Activated CD4-positive, alpha-beta T cell treated with anti-CD3 and anti-CD28 coated beads, Interleukin-2, amount 50 U/mL, for 48 hours (primary cell): ENCODE measurements at places on chromosomes 1 and 21.

DNA sequence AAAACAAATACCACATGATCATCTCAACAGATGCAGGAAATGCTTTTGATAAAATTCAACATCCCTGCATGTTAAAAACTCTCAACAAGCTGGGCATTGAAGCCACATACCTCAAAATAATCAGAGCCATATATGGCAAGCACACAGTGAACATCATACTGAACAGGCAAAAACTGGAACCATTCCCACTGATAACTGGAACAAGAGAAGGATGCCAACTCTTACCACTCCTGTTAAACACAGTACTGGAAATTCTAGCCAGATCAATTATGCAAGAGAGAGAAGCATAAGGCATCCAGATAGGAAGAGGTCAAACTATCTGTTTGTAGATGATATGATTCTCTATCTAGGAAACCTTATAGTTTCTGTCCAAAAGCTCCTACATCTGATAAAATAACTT is 91.6 kb downstream of the DNAH14 start:
- DNase-seq: no peak

- no peak for DNase-seq
Measured at GRCh38 chr1:108897865-108898720, 21.3 kb downstream of the GPSM2 start.

DNA sequence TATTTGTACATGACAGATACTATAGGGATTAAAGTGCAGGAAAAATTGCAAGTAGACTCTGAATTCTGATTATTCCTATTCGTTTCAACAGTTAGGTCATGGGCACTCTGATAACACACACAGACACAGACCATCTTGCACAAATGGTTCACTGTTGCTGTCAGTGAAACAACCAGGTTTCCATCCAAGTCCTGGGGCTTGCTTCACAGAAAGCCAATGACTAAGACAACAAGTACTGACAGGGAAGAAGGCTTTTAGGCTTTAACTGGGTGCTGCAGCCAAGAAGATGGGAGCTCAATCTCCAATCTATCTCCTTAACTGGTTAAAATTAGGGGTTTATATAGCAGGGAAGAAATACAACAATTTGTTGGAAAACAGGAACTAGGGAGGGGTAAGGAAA is 57.6 kb downstream of the RIMS3 start:
- no peak for DNase-seq

DNA sequence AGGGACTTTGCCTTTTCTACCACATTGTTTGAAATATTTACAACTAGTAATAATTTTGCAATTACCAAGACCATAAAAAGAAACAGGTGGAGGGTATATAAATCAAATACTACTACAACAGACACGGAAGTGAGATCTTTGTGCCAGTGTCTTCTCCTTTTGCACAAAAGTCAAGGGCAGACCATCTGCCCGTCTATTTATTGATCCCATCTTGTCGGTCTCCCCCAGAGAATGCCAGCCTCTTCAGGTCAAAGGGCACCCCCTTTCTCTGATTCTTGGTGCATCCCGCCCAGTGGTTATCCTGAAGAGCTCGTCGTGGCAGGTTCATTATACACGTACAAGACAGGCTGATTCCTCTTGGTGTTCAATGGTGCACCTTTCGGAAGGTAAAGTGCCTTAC is 4.8 kb upstream of the PDE9A start:
- no peak for DNase-seq

DNA sequence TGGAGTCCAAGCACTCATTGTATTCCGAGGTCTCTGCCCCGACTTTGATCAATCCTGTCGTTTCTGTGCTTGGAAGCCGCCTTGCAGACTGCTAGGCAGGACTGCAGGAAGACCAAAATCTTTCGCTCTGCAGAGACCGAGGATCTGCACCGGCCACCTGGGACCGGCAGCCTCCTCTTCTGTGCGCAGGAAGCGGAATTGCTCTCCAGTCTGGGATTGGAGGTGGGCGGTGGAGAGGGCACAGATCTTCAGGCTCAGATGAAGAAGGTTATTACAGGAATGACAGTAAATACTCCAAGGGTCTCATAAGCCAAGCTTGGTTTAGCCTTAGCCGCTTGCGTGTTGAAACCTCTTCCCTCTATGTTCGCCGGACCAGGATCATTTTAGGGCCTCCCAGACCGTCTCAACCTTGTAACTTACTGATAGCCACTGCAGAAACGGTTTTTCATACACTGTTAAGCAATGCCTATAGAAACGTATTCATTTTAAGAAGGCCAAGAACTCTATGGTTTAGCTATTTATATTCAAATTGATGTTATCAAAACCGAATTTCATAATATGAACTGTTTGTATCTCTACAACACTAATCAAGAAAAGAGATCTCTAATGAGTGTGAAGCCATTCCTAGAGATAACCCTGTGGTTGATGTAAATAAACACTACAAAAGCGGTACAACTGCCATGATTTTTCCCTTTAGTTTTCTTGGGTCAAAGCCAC is 1.1 kb downstream of the MIA3 start:
- peak; percentile 25 for DNase-seq

GRCh38 chr1:210010161-210010560 is 72.1 kb downstream of the SYT14 start:
- DNase-seq: no peak

DNA sequence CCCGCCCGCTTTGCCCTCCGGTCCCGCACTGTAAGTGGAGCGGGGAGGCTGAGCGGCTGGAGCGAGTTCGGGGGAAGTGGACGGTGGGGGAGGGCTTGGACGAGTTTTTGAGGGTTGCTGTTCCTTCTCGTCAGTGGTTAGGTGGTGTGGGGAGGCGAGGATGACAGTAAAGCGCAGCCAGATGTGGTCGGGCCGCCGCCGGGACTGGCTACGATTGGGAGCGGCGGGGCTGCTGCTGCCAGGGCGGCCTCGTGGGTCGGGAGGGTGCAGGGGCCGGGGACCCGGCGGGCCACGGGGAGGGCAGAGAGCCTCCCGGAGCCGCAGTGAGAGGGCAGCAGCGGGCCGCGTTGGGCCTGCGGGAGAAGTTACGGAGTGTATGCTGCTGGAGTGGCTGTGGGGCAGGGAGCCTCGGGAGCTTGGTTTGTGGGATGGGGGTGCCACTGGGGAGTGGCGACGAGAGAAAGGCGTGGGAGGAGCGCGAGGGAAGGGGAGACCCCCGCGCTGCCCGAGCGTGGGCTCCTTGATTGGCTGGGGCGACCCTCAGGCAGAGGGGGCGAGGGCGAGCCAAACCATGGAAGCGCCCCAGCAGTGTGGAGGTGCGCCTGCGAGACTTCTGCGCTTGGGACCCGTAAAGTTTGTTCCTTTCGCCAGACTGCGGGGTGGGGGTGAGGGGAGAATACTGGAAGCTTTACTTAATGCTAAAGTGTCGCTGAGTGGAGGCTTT is 2.1 kb downstream of the ADGRL2 start:
- no peak for DNase-seq

DNA sequence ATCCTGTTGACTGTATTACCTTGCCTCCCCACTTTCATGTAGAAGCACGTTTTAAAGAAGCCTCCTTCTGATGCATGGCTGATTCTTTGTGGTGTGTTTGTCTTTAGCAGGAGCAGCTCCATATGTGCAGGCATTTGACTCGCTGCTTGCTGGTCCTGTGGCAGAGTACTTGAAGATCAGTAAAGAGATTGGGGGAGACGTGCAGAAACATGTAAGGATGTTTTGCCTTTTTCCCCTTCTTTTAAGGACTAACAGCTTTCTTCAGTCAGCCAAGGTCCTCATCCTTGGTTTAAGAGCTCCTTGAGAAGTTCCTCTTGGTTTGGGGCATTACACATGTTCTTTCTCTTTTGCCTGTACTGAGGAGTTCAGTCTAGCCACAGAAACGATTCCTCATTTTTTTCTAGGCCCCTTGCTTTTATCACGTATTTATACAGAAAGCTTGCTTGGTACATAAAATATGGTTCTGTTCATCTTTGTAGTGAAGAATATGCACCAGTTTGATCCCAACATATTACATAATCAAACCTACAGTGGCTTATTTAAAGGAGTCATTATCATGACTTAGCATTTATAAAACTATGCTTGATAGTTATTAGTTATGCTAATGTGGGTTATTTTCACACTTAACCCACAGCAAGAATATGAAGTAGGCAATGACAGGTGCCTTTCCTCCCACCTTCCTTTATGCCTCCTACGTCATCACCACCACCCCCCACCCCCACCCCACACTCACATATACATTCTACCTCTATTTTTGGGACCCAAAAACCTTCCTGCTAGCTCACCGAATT is 19.6 kb downstream of the CAP1 start:
- no peak for DNase-seq

DNA sequence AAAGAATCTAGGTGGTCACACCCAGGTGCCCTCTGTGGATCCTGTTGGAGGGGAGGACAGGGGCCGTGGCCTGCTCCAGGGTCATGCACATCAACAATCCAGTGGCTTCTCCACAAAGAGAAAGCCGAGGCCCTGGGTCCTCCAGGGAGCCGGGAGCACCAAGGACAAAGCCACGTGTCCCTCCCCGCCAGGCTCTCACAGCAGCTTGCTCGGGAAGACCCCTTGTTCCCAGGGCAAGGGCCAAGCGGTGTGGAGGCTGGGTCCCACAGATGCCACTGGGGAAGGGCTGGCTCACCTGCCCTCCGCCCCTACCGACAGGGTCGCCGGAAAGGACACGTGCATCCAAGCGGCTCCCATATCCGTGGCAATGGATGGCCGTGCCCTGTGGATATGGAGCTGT is 192.9 kb upstream of the VAMP3 start:
- DNase-seq: no peak

DNA sequence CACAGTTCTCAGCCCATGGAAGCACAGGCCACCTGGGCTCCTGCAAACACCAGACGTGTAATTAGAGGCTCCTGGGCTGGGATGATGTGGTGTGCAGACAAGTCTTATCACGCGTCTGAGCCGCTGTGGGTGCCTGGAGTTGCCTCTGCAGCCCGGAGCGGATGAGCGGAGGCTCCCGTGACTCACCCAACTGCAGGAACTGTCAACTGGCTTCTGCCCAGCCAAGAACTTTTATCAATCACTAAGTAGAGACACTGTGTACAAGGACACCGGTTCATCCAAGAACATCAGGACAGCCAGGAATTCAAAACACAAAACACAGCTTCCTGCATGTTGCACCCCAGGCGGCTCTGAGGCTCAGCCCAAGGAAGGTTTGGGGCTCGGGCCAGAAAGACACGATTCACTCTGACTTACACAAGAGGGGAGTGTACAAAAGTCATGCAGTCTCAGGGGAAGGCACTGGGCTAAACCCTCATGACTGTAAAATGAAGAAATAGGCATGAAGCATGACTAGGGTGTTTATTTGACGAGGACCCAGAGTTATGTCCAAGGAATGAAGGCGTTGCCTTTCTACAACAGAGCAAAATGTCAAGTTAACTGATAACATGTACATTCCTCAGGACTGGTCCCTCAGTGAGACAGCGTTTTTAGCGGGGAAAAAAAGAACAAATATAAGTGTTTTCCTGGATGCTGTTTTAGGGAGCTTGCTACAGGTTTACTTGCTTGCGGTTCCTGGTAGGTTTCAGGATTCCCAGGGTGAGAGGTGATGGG is 21.1 kb downstream of the ERRFI1 start:
- no peak for DNase-seq

DNA sequence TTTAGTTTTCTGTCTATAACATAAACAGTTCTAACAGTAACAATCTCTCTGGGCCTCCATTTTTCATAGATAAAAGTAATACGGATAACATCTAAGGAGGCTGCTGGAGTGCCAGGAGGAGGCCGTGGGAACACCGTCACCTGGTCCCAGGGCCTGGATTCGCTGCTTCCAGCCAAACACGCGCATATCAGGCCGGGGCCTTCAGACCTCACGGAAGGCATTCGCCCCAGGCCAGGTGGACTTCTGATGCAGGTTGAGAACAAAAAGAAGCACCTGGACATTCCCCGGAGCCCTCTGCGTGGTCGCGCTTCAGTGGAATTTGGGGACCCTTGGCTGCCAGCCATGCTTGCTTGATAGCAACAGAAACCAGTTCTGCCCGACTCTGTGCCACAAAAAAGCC is 113.1 kb upstream of the GUCA2B start:
- no peak for DNase-seq
